Activated CD4-positive, CD25-positive, alpha-beta regulatory T cell treated with anti-CD3 and anti-CD28 coated beads, Interleukin-2, amount 50 U/mL, for 16 hours (primary cell): ENCODE measurements at places on chromosomes 5 and 9.

GRCh38 chr9:68951879-68952659, 61.8 kb downstream of the PRKACG start:
- DNase-seq = no peak

GRCh38 chr9:75230469-75230868, 142.2 kb downstream of the OSTF1 start:
- DNase-seq = no peak

DNA sequence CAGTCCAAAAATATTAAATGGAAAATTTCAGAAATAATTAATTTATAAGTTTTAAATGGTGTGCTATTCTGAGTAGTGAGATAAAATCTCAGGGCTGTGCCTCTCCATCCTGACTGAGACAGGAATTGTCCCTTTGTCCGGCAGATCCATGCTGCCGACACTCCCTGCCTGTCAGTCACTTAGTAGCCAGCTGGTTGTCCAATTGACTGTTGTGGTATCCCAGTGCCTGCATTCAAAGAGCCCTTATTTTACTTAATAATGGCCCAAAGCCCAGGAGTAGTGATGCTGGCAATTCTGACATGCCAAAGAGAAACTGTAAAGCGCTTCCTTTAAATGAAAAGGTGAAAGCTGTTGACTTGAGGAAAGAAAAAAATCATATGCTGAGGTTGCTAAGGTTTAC, 157.5 kb downstream of the ENC1 start:
- DNase-seq = no peak

DNA sequence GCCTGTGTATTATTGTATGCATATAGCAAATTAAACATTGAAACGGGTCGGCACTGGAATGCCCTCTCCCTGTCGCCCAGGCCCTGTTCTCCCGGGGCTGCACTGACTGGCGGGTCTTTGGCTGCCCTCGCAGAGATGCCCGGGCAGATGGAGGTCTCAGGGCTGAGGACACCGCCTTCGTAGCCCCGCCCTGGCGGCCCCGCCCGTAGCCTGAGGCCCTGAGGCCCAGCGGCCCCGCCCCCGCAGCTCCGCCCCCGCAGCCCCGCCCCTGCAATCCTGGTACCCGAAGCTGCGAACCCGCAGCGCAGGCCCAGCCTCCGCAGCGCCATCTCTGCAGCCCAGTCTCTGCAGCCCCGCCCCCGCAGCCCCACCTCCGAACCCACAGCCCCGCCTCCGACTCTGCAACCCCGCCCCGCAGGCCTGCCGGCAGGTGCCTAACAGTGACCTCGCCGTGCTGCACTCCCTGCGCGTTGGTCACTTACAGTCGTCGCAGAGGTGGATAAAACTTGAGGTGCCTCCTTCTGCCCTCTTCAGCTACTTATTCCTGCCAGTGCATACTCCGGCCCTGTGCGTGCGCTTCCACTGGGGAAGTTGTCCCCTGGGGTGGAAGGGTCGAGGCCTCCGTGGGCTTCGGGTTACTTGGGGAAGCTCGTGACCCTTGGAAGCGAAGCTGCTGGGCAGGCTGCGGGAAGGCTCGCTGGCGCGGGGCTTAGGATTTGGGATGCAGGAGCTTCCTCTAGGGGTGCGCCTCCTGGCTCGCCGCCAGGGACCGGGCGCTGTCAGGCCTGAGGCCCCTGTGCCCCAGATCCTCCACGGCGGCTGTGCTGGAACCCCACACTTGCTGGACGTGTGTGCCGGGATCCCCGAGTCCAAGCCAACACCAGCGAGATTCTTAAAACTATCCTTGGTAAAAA, 72.3 kb downstream of the ICE1 start:
- peak; percentile 61 for DNase-seq

- no peak for DNase-seq
These were observed 175.9 kb downstream of the MAN2A1 start for GRCh38 chr5:109865637-109866036.

- DNase-seq = no peak
These were observed 167.5 kb downstream of the SYK start for GRCh38 chr9:90969021-90969675.

GRCh38 chr5:161707382-161707781, 21.9 kb downstream of the GABRA6 start:
- no peak for DNase-seq

- DNase-seq = no peak
These were observed 211.9 kb upstream of the TRPM3 start for GRCh38 chr9:71333321-71333720.

DNA sequence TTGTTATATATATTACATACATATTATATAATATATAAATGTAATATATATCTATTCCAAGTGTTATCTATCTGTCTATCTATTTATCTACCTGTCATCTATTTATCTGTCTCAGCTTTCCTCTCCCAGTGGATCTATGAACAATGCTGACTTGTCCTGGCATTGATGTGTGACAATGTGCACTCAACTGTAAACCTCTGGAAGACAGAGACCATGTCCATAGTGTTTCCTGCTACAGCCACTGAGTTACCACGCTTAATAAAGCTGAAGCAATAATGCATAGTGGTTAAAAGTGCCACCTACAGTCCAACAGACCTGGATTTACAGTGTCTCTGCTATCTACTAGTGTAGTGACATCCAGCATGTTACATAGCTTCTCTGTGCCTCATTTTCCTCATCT, 57.2 kb upstream of the TMED7 start:
- DNase-seq = no peak
